ENCODE measurements at places on chromosomes 2 and 18.

DNA sequence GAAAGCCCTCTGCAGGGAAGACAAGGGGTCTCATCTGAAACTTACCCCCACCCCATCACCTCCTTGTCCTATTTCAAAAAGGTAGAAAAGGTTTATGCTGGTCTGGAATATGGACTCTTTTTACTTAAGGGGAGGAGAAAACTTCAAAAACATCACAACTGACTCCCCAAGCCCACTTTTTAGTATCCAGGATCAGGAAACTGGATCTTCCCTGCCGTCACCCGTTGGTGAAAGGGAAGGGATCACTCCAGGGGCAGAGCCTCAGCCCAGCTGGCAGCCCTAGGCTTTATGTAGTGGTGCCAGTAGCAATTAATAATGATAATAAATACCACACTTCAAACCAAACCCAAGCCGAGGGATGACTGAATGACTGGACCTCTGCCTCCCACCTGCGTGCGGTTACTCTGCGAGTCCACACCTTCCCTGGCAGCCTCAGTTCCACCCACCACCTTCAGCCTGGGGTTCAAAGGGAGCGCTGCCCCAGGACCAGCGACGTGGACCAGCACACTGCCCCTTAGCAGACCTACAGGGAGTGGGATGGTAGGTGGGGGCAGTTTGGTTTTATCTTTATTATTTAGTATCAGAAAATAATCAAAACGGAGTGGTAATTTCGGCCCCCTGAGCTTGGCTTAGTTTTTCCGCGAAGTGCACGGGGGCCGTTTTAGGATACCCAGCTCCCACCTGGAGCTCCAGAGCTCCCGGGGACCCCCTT lies 4.9 kb upstream of the GATA6 start:
- DNase-seq, result no peak

GRCh38 chr2:101743288-101743687 lies 45.8 kb downstream of the MAP4K4 start:
- no peak for DNase-seq

DNA sequence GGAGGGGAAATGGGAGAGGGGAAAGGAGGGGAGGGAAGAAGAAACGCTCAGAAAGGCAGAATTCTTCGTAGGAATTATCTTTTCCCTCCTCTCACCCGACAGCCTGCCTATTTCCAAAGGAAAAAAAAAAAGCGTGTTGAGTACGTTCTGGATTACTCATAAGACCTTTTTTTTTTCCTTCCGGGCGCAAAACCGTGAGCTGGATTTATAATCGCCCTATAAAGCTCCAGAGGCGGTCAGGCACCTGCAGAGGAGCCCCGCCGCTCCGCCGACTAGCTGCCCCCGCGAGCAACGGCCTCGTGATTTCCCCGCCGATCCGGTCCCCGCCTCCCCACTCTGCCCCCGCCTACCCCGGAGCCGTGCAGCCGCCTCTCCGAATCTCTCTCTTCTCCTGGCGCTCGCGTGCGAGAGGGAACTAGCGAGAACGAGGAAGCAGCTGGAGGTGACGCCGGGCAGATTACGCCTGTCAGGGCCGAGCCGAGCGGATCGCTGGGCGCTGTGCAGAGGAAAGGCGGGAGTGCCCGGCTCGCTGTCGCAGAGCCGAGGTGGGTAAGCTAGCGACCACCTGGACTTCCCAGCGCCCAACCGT lies at the start of gene GAD1:
TSS of gene GAD1 (plus strand) at position 384 of the 589 bp plus-strand sequence. CDS start 1,705 bp downstream, outside the sequence.
- DNase-seq, result no peak

DNA sequence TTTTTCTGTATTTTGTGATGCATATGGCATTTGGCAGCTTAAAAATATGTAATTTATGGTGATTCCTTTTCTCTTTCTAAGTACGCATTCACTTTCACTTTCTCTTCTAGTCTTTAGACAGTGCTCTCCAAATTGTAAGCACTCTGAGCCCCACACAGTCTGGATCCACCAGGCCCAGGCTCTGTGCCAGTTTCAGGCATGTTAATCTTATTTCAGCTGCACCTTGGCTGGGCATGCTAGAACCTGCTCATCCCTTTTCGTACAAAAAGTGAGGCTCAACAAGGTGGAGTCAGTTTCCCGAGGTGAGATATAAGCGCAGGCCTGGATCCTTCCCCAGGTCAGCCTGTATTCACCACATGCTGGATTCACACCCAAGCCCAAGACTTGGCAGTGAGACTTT lies 203.9 kb downstream of the MTX2 start:
- peak; percentile 84 for DNase-seq

DNA sequence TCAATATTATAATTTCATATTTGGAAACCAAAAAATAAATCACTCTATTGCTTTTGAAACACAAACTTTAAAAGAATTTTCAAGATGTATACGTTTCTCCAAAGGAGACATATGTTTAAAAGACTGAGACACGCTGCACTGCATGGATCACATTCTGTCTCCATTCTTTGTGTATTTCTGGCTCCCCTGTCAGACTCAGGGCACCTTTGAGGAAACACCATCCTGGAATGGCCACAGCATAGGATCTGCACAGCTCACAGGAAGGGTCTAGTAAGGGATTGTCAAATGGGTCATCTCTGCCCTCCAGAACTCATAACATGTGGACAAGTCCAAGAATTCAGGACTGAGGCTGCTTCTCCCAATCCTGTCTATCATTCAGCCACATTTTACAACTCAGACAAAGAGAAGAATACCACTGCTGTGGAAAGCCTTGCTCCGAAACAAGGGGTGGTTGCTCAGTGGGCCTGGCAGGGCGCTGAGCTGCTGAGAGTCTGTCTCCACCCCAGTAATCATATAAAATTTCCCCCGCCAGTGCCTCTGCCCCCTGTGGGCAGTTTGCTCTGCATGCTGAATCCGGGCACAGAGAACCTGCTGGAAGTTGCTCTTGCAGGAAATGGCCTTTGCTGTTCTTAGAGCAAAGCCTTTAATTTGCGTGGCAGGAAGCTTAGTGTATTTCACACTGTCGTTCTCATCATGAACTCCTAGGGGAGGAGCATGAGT lies 85.3 kb upstream of the KLHL29 start:
- no peak for DNase-seq

DNA sequence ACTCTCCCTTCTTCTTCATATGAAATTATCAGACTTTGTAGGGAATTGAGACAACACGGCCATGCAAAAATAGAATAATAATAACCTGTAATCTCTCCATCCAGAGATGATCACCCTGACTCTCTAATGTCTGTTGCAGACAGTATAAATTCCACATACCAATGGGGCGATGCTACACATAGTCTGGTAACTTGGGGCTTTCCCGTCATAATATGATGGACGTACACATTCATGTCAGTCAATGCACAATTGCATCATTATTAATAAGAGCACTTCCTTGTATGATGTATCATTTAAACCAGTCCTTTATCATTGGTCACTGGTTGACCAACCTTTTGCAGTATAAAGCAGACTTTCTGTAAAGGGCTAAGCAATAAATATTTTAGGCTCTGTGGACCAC lies 39.5 kb upstream of the SCLY start:
- no peak for DNase-seq

GRCh38 chr2:53949457-53949856 lies 21.3 kb downstream of the PSME4 start:
- DNase-seq, result no peak

DNA sequence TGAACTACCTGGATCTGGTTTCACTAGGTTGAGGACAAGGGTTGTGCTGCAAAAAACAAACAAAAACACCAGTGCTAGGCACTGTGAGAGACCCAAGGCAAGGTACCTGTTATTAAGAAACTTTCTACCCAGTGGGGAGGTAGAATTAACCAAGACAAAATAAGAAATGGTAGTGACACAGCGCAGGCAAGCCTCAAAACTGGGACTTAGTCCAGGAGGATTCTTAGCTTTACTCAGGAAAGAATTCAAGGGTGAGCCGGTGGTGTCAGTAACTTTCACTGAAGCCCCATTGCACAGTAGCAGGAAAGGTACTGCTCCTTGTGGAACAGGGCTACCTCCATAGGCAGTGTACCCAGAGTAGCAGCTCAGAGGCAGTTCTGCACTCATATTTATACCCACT lies 131.6 kb downstream of the SCG2 start:
- DNase-seq, result no peak

GRCh38 chr2:41241325-41242000 lies 789.6 kb upstream of the SLC8A1 start:
- DNase-seq, result no peak

- no peak for DNase-seq
Observed at GRCh38 chr2:238230699-238231098, 9.1 kb downstream of the HES6 start.

- DNase-seq, result no peak
Observed at GRCh38 chr18:478681-479080, 21.8 kb downstream of the COLEC12 start.

GRCh38 chr2:241645915-241646645 lies 8.6 kb downstream of the ATG4B start:
- no peak for DNase-seq

- DNase-seq, result no peak
Observed at GRCh38 chr2:157839822-157840221, 36.3 kb downstream of the ACVR1 start.

GRCh38 chr18:13730481-13730880 lies 4.0 kb downstream of the RNMT start:
- DNase-seq, result no peak

GRCh38 chr18:28903306-28903705 lies 726.4 kb upstream of the CDH2 start:
- no peak for DNase-seq

- no peak for DNase-seq
Observed at GRCh38 chr2:128490321-128490720, 171.7 kb upstream of the HS6ST1 start.

DNA sequence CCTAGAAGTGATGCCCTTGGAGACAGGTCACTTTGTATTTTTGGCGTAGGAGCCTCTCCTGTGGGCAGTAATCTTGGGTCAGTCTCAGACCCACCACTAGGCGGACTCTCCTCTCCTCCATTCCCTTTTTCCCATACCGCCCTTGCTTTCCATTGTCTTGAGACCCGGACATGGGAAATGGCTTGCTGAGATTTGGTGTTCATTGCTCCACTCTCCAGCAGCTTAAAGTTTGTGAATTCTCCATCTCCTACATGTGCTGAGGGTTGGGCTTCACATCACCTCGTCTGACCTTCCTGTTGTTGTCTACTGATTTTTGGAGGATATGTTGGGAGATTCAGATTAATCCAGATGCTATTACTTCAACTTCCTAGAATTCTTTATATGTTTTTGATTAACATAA lies 159.2 kb upstream of the RAB12 start:
- DNase-seq, result no peak

GRCh38 chr2:119123389-119123788 lies 35.2 kb downstream of the C1QL2 start:
- DNase-seq, result no peak

GRCh38 chr2:190682168-190682567 lies 33.3 kb downstream of the NAB1 start:
- DNase-seq, result no peak

- no peak for DNase-seq
Observed at GRCh38 chr18:76874642-76875389, 52.5 kb downstream of the ZNF236 start.

DNA sequence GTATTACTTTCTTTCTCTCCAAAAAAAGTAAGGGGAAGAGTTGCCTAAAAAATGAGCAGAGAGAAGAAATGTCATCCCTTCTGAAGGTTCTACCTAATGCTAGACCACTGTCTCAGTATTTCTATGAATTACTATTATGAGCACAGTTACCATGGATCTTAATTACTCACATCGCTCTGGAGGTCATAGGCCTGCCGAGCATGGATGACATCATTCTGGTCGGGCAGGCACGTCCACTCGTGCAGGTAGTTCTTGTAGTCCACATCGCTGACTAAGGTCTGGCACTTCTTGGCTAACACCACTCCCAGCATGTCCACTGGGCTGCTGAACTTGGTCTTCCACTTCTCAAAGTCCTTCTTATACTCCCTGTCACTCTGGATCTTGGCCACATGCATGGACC lies 106.9 kb downstream of the NEB start:
- DNase-seq, result no peak

- DNase-seq, result no peak
Observed at GRCh38 chr2:145350011-145350410, 830.1 kb upstream of the ZEB2 start.

- no peak for DNase-seq
Observed at GRCh38 chr2:159600752-159601151, 15.6 kb downstream of the BAZ2B start.

- no peak for DNase-seq
Observed at GRCh38 chr2:188024811-188025210, 266.9 kb upstream of the GULP1 start.

GRCh38 chr2:47109007-47109375 lies 46.1 kb downstream of the STPG4 start:
- no peak for DNase-seq

DNA sequence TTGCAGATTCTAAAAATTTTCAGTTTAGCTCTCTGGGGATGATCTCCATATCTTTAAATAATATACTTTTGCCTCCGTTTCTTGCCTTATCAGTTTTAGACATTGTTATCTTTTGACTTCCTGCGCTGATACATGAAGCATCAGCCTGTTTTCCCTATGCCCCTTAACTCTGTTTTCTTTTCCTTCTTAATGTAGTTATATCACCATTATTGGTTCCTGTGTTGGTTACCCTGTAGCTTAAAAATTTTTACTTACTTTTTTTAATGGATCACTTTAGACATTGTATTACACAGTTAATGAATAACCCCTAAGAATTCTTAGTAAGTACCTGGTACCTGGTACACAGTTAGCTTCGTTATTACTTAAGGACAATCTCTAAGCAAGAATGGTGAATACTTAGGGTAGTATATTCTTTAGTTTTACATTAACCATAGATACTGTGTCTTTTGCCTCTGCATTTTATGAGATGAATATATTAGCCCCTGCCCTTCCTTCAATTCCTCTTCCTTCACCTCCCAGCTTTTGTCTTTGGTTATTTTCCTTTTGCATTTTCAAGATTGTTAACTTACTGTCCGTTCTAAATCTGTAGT lies 40.9 kb downstream of the BABAM2 start:
- no peak for DNase-seq

GRCh38 chr2:212892193-212892592 lies 259.2 kb downstream of the IKZF2 start:
- DNase-seq, result no peak

GRCh38 chr18:7641813-7642212 lies 74.7 kb downstream of the PTPRM start:
- DNase-seq, result no peak

DNA sequence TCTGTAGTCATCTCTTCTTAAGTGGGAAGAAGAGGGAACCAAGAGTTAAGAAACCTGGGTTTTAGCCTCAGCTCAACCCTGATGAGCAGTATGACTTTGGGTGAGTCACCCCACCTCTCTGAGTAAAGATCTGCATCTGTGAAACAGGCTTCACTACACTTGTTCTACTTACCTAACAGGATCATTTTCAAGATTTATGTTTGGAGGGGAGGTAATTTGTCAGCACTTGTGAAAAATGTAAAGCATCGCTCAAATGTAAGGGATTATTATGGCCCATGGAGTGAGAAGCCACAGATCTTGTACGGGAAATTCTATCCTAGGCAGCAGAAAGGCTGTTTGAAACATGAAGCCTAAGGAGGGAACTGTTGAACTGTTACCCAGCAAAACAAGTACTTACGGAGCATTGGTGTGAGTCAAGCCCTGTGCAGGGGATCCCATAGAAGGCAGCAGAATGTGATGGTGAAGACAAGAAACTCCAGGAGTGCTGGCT lies 160.6 kb downstream of the PRKCE start:
- DNase-seq, result no peak

Data from RWPE2 (cell line).